GM03348 (cell line): ENCODE measurements at places on chromosomes 16 and 17.
A peak's percentile ranks its signal among the peaks of the same experiment; 100 is the strongest.

DNA sequence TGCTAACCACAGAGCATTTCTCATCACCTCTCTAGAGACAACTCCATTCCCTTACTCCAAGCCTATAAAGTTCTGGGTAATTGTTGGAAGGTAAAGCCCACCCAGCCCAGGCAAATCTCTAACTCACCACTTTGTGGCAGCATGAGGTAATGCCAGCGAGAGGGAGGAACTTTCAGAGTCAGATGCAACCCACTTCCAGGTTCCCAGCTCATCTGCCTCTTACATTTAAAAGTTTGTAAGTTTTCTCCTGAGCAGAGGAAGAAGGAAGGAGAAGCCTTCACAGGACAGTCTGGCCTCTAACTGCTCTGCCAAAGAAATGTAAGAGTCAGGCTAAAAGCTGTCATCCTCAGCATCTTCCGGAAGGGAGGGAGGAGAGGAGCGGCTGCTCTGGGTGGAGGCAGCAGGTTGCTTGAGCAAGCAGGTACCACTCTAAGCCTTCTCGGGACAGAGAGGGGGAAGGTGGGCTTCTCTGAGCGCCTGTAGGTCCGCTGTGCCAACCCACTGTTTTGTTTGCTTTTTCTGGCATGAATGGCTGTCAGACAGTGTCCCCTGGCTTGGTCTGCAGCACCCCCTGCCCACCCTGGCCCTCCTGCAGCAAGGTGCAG, 1.0 kb downstream of the ZNF319 start:
- peak; percentile 40 for DNase-seq

DNA sequence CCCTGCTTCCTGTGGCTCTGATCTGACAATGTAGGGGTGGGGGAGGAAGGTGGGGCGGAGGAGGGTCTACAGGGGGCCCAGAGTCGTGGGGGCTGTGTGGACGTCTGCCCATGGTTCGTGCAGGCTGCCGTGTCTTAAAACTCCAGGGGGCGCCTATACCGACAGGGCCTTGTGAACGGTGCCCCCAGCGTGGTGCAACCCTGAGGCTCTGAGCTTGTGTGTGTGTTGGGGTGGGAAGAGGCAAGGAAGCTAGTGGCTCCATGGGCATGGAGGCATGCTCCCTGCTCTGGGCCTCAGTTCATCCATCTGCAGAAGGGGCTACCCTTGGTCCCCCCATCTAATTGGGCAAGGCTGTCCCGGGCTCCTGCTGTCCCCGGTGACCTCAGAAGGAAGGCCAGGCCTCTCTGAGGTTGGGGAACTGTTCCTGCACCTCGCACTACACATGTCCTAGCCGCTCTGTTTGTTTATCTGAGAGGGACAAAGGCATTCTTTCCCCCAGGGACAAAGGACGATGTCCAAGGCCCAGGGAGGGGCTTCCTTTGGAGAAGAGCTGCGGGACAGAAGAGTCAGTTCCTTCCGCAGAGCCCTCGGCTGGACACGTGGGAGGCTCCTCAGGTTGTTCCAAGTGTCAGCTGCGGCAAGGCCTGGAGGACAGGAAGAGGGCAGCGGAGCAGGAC, 13.5 kb downstream of the CA4 start:
- no peak for DNase-seq

GRCh38 chr16:80408014-80408413, 132.8 kb upstream of the DYNLRB2 start:
- DNase-seq: no peak

DNA sequence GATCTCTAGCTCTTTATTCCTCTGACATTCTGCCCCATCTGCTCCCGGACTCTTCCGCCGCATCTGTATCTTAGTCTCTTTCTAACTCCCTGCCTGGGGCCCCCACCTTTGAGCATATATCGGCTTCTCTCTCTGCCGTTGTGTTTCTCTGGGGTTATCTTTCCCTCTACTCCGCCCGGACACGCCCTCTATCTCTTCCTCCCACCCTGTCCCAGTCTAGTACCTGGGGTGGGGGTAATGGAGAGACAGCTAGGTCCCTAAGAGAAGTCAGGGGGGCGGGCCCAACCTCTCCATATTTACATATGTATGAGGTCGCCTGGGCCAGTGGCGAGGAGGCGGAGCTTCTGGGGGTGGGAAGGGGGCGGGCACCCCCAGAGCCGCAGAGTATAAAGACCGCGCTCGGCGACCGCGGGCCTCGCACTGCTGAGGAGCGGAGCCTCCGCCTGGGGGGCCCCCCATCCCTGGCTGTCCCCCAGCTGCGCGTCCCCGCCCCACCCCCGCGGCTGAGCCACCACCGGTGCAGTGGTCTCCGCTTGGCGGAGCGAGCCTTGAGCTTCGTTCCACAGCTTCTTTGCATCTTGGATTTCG, at the start of gene ATP1B2:
TSS of gene ATP1B2 (plus strand) at position 418 of the 588 bp plus-strand sequence. CDS start 593 bp downstream, outside the sequence.
- DNase-seq: peak; percentile 63

- DNase-seq: no peak
Observed at GRCh38 chr17:55343900-55344513, 77.6 kb downstream of the MMD start.
